ENCODE measurements at places on chromosomes 4 and X.
A peak's percentile ranks its signal among the peaks of the same experiment; 100 is the strongest.

- no peak for DNase-seq
Observed at GRCh38 chr4:124097447-124097846, 615.1 kb downstream of the ANKRD50 start.

- DNase-seq = no peak
Observed at GRCh38 chr4:67743194-67743593, 11.0 kb downstream of the GNRHR start.

- no peak for DNase-seq
Observed at GRCh38 chrX:29834764-29835163, 380.6 kb upstream of the MAGEB2 start.

DNA sequence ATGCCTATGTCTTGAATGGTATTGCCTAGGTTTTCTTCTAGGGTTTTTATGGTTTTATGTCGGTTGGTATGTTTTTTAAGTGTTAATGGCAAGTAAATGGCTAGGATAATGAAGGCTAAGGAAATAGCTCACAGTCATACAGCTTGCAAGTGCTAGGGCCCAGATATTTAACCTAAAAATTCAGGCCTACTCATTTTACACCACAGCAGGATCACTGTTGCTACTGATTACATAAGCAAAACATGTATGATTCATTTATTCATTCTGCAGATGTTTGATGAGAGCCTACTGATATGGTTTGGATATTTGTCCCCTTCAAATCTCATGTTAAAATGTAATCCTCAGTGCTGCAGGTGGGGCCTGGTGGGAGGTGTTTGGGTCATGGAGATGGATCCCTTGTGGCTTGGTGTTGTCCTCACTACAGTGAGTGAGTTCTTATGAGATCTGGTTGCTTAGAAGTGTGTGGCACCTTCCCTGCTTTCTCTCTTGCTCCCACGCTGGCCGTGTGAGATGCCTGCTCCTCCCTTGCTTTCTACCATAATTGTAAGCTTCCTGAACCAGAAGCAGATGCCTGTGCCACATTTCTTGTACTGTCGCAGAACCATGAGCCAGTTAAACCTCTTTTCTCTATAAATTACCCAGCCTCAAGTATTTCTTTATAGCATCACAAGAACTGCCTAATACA is 175.5 kb downstream of the MAPK10 start:
- no peak for DNase-seq

DNA sequence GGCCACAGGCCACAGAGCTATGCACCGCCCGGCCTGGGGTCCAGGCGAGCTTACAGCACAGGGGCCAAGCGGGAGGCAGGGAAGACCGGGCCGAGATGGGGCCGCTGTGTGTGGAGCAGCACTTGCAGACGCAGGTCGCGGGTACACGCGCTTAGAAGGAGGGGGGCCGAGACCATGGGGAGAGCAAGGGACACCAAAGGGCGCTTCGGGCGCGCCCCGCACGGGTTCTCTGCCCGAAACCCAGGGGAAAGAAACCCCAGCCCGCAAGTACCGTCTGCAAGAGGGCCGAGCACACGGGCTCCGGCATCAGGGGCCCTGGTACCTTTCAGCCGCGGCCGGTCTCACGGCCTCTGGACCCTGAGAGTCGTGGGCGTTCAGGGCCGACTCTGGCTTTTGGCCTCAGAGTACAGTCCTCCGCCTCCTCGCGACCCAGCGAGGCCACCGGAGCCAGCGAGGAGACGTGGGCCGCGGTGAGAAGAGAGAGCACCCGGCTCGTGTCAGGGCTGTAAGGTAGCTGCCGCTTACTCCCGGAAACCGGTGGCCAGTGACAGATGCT is 342 bp downstream of the EOLA2 start:
- DNase-seq = no peak

DNA sequence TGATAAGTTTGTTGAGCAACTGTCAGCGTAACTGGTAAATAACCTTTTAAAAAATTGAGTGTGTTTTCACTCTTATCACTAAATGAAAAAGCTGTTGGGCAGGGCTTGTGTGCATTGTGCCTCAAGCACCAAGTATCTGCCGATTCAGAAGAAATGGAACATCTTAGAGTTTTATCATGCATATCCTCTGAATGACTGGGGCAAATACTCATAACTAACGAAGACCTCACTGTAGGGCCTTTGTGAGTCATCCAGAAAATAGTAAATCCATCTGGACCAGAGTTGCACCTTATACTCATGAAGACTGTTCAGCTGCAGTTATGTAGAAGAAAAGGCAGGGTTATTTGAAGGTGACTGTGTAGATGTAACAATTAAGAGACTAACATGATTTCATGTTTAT is 222.1 kb downstream of the CAMK2D start:
- DNase-seq = no peak

- no peak for DNase-seq
Observed at GRCh38 chr4:37837446-37837845, 11.0 kb downstream of the PGM2 start.

GRCh38 chrX:8668813-8669212 is 63.1 kb downstream of the ANOS1 start:
- DNase-seq = no peak

GRCh38 chr4:113025416-113025815 is 24.0 kb upstream of the ANK2 start:
- DNase-seq = no peak

GRCh38 chr4:96103086-96103485 is 263.2 kb downstream of the PDHA2 start:
- DNase-seq = no peak

DNA sequence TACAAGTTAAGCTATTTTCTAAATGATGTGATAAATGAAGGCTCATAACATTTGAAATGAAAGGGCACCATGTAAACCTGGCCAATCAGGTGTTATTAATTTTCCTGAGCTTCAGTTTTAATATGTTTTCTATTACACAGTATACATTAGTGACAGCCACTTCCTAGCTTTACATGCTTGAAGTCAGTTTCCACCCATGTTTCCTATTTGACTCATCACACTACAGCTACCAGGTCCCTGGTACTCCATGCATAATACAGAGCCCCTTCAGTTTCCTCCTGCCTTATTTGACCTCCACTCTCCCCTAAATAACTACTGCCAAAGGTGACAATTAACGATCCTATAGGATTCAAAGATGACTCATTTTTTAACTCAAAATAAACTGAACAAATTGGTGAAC is 18.3 kb downstream of the ZNF518B start:
- no peak for DNase-seq

DNA sequence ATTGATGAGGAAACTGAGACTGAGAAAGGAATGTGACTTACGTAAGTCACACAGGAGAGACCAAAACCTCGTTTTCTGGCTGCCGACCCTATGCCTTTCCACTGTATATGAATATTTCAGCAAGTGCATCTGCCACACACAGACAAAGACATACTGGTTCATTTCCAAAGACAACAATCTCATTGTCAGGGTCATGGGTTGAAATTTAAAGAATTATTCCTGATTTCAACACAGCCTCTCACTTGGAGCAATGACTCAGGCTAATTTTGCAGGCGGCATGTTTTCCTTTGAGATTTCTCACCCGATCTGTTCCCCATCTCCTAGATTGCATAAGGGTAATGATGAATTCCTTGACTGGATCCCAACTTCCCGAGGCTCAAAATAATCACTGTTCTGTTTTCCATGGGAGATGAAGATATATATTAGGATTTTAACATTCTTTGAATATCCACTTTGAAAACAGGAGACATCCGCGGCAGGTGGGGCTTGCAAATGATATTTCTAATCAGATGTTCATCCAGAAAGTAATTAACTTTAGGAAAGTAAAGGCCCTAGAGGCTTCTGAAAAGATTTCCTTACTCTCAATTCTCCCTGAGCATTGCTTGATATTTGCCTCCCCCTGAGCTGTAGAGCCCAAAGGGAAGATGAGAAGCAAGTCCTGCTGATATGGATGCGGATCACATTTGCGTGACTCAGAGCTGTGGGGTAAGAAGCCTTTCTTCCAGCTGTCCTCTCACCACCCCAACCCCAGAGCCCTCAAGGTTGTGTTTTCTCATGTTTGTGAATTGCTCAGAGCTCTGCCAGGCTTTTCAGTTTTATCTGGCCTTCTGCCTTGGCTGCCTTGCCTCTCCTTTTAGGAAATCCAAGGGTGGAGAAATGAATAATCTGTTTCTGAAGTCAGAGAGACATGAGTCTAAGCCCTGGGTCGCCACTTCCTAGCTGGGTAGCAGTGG is 361.1 kb upstream of the BOD1L1 start:
- DNase-seq = no peak

- DNase-seq = peak; percentile 1
Observed at GRCh38 chrX:149286940-149287349, 218.2 kb downstream of the IDS start.

DNA sequence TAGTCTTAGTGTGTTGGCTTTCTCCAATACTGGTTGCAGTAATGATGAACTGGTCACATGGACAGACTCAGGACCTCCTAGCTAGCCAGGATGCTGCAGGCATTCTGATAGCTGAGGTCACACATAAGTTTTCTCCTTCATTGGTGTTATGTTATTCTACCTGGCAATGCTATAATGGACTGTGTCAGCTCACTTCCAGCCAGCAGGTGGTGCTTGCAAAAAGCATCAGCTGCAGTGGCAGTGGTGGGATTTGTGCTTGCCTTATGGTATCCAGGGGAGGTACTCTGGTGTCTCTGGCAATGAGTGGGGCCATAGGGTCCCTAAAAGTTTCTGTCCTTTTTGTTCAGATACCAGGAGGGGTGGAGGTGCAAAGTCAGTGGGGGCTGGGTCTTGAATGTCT is 33.6 kb downstream of the ZNF330 start:
- no peak for DNase-seq

- DNase-seq = no peak
Observed at GRCh38 chr4:63589796-63590195, 819.5 kb downstream of the TECRL start.

DNA sequence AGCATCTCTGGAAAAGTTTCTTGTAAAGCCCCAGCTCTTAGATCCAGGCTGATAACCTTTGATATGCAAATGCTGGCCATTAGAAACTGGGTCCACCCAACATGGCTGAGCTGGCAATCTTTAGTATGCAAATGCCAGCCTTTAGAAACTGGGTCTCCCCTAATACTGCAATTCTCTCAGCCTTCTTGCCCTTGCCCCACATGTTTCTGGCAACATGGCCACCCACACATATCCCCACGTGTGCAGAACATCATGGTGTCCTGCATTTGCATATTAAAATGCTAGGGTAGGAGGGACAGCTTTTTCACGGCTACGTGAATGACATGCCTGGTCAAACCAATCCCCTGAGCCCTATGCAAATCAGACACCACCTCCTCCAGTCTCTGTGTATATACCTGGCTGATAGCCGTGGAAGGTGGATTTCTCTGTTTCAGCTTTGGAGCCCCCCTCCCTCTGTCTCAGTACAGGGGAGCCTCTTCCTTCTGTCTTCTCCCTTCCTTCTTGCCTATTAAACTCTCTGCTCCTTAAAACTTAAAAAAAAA is 344.0 kb upstream of the NWD2 start:
- DNase-seq = no peak
